ENCODE measurements at places on chromosomes 6 and 20. TPM values are rescaled to one million over a fixed set of nuclear protein-coding genes. Genes with fewer than 3 reads are reported as not detected.

MDFI gene
- total RNA-seq = 36.1 TPM

SLC22A3 gene
- 5.9 TPM for total RNA-seq

C6orf163 gene
- total RNA-seq = 6.2 TPM

ADAM33 gene
- total RNA-seq = 39.5 TPM

LSM14B gene
- total RNA-seq = 26.5 TPM

ASIP gene
- not detected for total RNA-seq

SLC13A3 gene
- 1.6 TPM for total RNA-seq

OPN5 gene
- not detected for total RNA-seq

RSPH3 gene
- 9.5 TPM for total RNA-seq

BHLHE23 gene
- not detected for total RNA-seq

LGSN gene
- total RNA-seq = not detected

ARMH2 gene
- not detected for total RNA-seq

SRSF6 gene
- total RNA-seq = 70.9 TPM

SLC22A7 gene
- total RNA-seq = not detected

SHLD1 gene
- total RNA-seq = 7.3 TPM

OTOR gene
- not detected for total RNA-seq

RIMS1 gene
- 4.0 TPM for total RNA-seq

XRN2 gene
- 95.7 TPM for total RNA-seq

OR2H2 gene
- not detected for total RNA-seq

GPR63 gene
- 0.16 TPM for total RNA-seq

CAGE1 gene
- not detected for total RNA-seq

KLC4 gene
- total RNA-seq = 21.0 TPM

SLC17A9 gene
- 2.7 TPM for total RNA-seq

LZTS3 gene
- total RNA-seq = 11.3 TPM

NKAIN4 gene
- total RNA-seq = not detected

EFCAB8 gene
- not detected for total RNA-seq

PNPLA1 gene
- not detected for total RNA-seq

NMBR gene
- total RNA-seq = not detected

CENPW gene
- total RNA-seq = not detected

DSTN gene
- total RNA-seq = 272 TPM

RIPOR3 gene
- 35.5 TPM for total RNA-seq

PRSS16 gene
- 12.8 TPM for total RNA-seq

MAFB gene
- total RNA-seq = 43.9 TPM

RSPH9 gene
- not detected for total RNA-seq

KCNK16 gene
- total RNA-seq = not detected

CTNNBL1 gene
- 32.2 TPM for total RNA-seq

FOXA2 gene
- total RNA-seq = not detected

BTN1A1 gene
- total RNA-seq = not detected

CAP2 gene
- 15.1 TPM for total RNA-seq

NCOA7 gene
- total RNA-seq = 62.6 TPM

EDEM2 gene
- total RNA-seq = 25.8 TPM

DLK2 gene
- 8.9 TPM for total RNA-seq

ADGB gene
- total RNA-seq = not detected

SLC22A16 gene
- total RNA-seq = 0.33 TPM
